ENCODE measurements at places on chromosomes 2 and 18.

- H3K27me3 ChIP-seq = no peaks in the 10 kb centered on the region
- H3K27ac ChIP-seq = no peak overlapping the region
- DNase-seq = no peak
- no peaks in the 10 kb centered on the region for H3K36me3 ChIP-seq
- no peak overlapping the region for H3K4me3 ChIP-seq
These were observed 157.1 kb upstream of the ZFP36L2 start for GRCh38 chr2:43383533-43383932.

DNA sequence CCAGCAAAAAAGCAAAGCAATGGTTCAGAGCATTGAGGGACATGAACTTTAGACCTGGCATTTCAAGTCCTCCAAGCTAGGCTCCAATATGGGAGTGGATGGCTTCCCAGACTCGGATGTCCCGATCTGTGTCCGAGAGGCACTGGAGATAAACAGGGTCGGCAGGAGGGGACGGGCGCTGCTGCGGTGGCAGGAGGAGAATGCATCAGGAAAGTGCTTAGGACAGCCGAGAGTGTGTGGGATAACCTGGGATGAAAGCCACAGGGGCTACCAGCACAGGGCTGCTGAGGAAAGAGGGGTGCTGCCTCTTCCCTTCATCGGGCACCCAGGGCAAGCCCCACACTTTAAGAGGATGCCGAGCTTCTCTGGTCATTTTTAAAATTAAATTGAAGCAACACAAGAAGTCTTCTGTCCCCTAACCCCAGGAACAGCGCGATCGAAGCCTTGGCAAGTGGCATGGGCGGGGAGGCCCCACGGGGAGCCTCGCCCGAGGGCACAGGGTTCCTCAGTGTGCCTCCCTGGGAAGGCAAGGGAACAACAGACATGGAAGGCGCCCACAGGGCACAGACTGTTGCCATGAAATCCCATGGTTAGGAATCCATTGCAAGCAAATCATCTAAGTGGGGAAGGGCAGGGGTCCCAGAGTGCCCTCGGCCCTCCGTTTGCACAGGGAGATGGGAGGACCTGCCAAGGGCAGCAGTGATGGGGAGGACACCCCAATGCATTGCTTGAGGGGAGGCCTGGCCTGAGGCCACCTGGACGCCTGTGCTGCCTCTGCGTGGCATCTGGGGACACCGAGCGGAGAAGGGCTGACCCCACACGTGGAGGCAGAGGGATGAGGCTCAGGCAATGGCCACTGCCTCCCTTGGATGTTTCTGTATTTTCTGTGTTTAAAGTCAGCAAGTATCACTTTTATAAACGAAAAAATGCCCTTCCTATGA lies 78.5 kb upstream of the GPC1 start:
- no peak for DNase-seq
- no peak overlapping the region for H3K4me3 ChIP-seq
- H3K27me3 ChIP-seq = no peaks in the 10 kb centered on the region
- H3K36me3 ChIP-seq = no peaks in the 10 kb centered on the region
- no peak overlapping the region for H3K27ac ChIP-seq

DNA sequence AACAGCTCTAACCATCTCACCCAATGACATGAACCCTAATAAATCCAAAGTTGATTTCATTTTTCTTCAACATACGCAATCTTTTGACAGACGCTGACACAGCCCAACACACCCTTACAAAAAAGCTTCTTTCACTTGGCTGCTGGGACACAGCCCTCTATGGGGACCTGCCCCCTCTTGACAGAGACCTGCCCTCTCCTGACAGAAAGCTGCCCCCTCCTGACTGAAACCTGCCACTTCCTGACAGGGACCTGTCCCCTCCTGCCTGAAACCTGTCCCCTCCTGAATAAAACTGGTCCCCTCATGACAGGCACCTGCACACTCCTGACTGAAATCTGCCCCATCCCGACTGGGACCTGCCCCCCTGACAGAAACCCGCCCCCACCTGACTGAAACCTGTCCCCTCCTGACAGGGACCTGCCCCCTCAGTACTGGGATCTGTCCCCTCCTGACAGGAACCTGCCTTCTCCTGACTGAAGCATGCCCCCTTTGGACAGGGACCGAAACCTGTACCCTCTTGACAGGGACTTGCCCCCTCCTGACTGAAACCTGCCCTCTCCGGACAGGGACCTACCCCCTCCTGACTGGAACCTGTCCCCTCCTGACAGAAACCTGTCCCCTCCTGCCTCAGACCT lies 87.9 kb downstream of the PXDN start:
- H3K36me3 ChIP-seq = peaks cover 66% of the 10 kb centered on the region
- H3K4me3 ChIP-seq = no peak overlapping the region
- peaks cover 18% of the 10 kb centered on the region for H3K4me1 ChIP-seq
- no peaks in the 10 kb centered on the region for H3K27me3 ChIP-seq
- H3K27ac ChIP-seq = peak overlapping the region; percentile 52
- no peak for DNase-seq

GRCh38 chr2:202140522-202141252 lies 67.6 kb downstream of the KIAA2012 start:
- H3K36me3 ChIP-seq = no peaks in the 10 kb centered on the region
- no peaks in the 10 kb centered on the region for H3K4me1 ChIP-seq
- H3K4me3 ChIP-seq = no peak overlapping the region
- DNase-seq = no peak

GRCh38 chr2:85288244-85288725 lies 39.5 kb downstream of the TGOLN2 start:
- peak; percentile 88 for DNase-seq
- H3K36me3 ChIP-seq = peaks cover 37% of the 10 kb centered on the region
- H3K27ac ChIP-seq = peak overlapping the region; percentile 100
- no peaks in the 10 kb centered on the region for H3K27me3 ChIP-seq
- no peak overlapping the region for H3K4me3 ChIP-seq

- peak overlapping the region; percentile 89 for H3K27ac ChIP-seq
- peaks cover 8% of the 10 kb centered on the region for H3K36me3 ChIP-seq
- DNase-seq = no peak
- no peak overlapping the region for H3K4me3 ChIP-seq
- H3K4me1 ChIP-seq = peaks cover 23% of the 10 kb centered on the region
These were observed 263.4 kb downstream of the NEDD4L start for GRCh38 chr18:58307441-58307840.

- no peaks in the 10 kb centered on the region for H3K36me3 ChIP-seq
- no peak for DNase-seq
- no peak overlapping the region for H3K4me3 ChIP-seq
- H3K4me1 ChIP-seq = peaks cover 7% of the 10 kb centered on the region
- no peak overlapping the region for H3K27ac ChIP-seq
- no peaks in the 10 kb centered on the region for H3K27me3 ChIP-seq
These were observed 220.4 kb upstream of the SPOPL start for GRCh38 chr2:138280999-138281695.

DNA sequence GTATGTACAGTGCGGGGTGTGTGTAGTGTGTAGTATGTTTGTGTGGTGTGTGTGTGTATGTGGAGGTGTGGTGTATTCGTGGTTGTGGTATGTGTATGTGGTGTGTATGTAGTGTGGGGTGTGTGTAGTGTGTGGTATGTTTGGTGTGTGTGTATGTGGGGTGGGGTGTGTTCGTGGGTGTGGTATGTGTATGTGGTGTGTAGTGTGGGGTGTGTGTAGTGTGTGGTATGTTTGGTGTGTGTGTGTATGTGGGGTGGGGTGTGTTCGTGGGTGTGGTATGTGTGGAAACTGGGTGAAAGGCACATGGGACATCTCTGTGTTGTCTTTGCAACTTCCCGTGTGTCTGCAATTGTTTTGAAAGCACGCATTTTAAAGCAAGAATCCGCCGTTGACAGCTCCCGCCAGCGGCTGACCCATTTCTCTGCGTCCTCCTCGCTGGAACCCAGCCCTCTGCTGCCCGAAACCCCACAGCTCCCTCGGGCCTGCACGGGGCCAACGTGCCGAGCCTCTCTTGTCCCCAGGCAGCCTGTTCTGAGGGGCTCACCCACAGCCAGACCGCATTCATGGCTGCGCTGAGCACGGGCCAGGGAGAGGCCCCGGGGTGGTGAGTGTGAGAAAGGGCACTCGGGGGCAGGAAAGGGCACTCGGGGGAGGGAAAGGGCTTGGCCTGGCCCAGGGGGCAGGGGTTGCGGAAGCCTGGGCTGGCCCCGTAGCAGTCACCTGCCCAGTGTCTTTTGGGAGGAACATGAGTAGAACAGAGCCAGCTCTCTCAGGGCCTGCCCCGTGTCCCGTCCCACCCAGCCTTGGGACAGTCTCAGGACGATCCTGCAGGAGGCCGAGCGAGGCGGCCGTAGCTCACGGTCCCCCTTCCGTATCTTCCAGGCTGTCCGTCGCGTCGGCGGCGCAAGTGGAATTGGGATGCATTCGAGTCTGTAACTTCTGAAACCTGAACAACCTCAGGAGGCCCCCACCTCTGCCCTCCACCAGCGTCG lies 61.4 kb downstream of the TWIST2 start:
- no peaks in the 10 kb centered on the region for H3K27me3 ChIP-seq
- no peak for DNase-seq
- H3K27ac ChIP-seq = peak overlapping the region; percentile 59

GRCh38 chr2:64400105-64400728 lies 53.7 kb upstream of the LGALSL start:
- H3K36me3 ChIP-seq = no peaks in the 10 kb centered on the region
- no peaks in the 10 kb centered on the region for H3K27me3 ChIP-seq
- no peak for DNase-seq
- H3K27ac ChIP-seq = peak overlapping the region; percentile 32

- DNase-seq = no peak
- no peaks in the 10 kb centered on the region for H3K4me1 ChIP-seq
- no peak overlapping the region for H3K4me3 ChIP-seq
- no peak overlapping the region for H3K27ac ChIP-seq
These were observed 19.5 kb upstream of the KCNE4 start for GRCh38 chr2:223032187-223033142.

DNA sequence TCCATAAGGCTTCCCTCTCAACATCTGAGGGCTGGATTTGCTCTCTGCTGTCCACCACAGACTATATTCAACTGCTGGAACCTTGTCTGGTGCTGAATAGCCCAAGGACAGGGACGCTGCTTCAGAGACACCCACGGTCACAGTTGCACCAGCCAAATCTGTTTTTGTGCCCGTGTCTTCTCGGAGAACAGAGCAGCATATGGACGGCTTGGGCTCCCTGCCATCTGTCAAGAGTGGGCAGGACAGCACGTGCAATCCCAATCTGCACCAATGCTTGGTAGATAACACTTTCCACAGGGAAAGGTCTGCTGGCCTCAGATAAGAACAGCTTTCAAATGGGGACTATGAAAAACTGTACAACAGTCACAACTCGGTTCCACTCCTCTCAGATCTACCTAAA lies 466.1 kb downstream of the TGIF1 start:
- no peaks in the 10 kb centered on the region for H3K36me3 ChIP-seq
- no peaks in the 10 kb centered on the region for H3K27me3 ChIP-seq
- DNase-seq = no peak
- H3K27ac ChIP-seq = no peak overlapping the region
- no peak overlapping the region for H3K4me3 ChIP-seq

GRCh38 chr2:11856095-11856494 lies 109.7 kb downstream of the LPIN1 start:
- H3K27me3 ChIP-seq = no peaks in the 10 kb centered on the region
- no peaks in the 10 kb centered on the region for H3K36me3 ChIP-seq
- no peaks in the 10 kb centered on the region for H3K4me1 ChIP-seq
- no peak for DNase-seq

- no peak overlapping the region for H3K4me3 ChIP-seq
- H3K27ac ChIP-seq = no peak overlapping the region
- no peaks in the 10 kb centered on the region for H3K27me3 ChIP-seq
- H3K36me3 ChIP-seq = no peaks in the 10 kb centered on the region
- DNase-seq = no peak
- no peaks in the 10 kb centered on the region for H3K4me1 ChIP-seq
These were observed 13.2 kb upstream of the SULT1C3 start for GRCh38 chr2:108226564-108226963.

GRCh38 chr2:210412660-210413059 lies 63.9 kb downstream of the LANCL1 start:
- DNase-seq = no peak
- no peaks in the 10 kb centered on the region for H3K27me3 ChIP-seq
- no peaks in the 10 kb centered on the region for H3K36me3 ChIP-seq
- H3K4me3 ChIP-seq = no peak overlapping the region
- H3K27ac ChIP-seq = no peak overlapping the region
- H3K4me1 ChIP-seq = no peaks in the 10 kb centered on the region

GRCh38 chr2:211416373-211416772 lies 860.0 kb downstream of the CPS1 start:
- H3K4me1 ChIP-seq = no peaks in the 10 kb centered on the region
- no peak overlapping the region for H3K4me3 ChIP-seq
- no peaks in the 10 kb centered on the region for H3K36me3 ChIP-seq
- H3K27me3 ChIP-seq = no peaks in the 10 kb centered on the region

- no peaks in the 10 kb centered on the region for H3K4me1 ChIP-seq
- H3K36me3 ChIP-seq = no peaks in the 10 kb centered on the region
- no peak for DNase-seq
- H3K4me3 ChIP-seq = no peak overlapping the region
These were observed 72.1 kb downstream of the PLCL1 start for GRCh38 chr2:197876524-197876923.

DNA sequence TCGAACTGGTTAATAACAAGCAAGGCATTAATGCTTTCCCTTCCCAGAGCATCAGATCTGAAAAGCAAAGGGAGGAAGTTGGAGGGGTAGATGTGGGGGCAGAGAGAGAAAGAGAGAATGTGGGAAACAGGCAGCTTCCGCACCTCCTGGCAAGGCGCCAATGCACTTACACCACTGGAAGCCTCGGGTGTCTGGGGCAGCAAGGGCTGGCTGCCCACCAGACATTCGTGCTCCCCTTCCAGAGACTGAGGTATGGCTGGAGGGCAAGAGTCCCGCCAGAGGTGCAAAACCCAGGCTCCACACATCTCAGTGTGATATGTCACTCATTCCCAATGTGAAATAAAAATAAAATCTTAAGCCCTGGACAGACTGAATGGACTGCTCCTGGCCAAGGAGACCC lies 46.4 kb downstream of the TEX51 start:
- H3K36me3 ChIP-seq = no peaks in the 10 kb centered on the region
- peaks cover 8% of the 10 kb centered on the region for H3K27me3 ChIP-seq
- H3K27ac ChIP-seq = no peak overlapping the region
- no peak for DNase-seq
- H3K4me3 ChIP-seq = no peak overlapping the region

- peaks cover 9% of the 10 kb centered on the region for H3K4me1 ChIP-seq
- no peak overlapping the region for H3K4me3 ChIP-seq
- H3K36me3 ChIP-seq = no peaks in the 10 kb centered on the region
- no peak overlapping the region for H3K27ac ChIP-seq
- no peak for DNase-seq
These were observed 25.5 kb upstream of the RAB31 start for GRCh38 chr18:9682572-9682971.

DNA sequence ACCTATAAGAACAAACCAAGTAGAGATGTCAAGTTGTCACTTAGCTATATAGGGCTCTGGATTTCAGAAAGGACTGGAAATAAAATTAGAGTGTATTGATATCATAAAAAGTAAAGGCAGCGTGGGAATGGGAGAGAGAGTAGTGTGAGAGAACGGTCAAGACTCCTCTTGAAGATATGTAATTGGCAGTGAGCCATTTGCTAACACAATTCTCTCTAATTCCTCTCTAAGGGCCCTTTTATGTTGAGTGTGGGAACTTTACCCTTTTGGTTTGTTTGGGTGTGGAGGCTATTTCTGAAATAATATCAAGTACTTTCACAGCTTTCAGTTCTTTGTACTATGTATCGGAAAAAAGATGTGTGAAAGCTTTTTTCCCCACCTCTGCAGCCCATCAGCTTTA lies 196.8 kb downstream of the LRRTM4 start:
- H3K36me3 ChIP-seq = no peaks in the 10 kb centered on the region
- H3K4me3 ChIP-seq = no peak overlapping the region
- no peak for DNase-seq
- no peaks in the 10 kb centered on the region for H3K27me3 ChIP-seq
- no peaks in the 10 kb centered on the region for H3K4me1 ChIP-seq

Measured in RWPE2 (cell line).